ENCODE measurements at places on chromosomes 3 and 15. TPM values are rescaled to one million over a fixed set of nuclear protein-coding genes. Genes with fewer than 3 reads are reported as not detected.

GRCh38 chr15:62676891-62677290 lies 365.7 kb upstream of the TPM1 start:
- DNase-seq = no peak

DNA sequence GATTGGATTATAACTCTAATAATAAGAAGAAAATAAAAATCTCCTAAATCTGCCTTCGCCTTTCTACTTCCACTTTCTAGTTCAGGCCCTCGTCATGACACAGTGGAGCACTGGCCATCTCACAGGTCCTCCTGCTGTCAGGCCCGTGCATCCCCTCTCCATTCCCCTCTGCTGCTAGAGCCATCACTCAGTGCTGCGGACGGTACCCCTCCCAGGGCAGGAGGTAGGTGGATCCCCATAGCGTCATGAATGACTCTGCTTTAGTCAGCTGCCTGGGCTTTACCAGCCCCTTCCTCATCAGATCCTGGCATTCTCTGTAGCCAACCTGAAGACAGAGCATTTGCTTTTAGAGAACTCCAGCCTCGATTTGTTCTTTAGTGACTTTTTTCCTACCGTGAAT lies 12.0 kb upstream of the PPP1R2 start:
- DNase-seq = no peak

DNA sequence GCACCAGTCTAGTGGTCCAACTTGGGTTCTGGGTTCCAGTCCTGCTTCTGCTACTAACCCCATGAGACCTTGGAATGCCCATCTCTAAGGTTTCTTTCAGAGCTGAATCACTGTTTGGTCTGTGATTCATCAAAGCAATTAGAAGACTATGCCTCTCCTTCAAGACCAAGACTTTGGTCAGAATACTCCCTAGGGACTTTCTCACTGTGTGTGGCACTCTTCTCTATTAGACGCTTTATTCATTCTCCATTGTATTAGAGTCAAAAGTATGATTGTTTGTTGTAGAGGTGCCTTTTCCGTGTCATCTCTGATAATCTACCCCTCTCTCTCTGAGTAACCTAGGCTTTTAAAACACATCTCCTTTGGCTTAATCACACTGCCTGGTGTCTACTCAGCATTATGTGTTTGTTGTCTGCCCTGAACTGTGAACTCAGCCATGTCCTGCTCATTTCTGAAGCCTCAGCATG lies 90.5 kb downstream of the LPP start:
- DNase-seq = no peak

- DNase-seq = no peak
Measured at GRCh38 chr15:34815836-34816235, 20.5 kb upstream of the ACTC1 start.

C2CD4A gene
- total RNA-seq = 0.11 TPM

C3orf22 gene
- not detected for total RNA-seq

CSNK1G1 gene
- 40.1 TPM for total RNA-seq

Measured in urinary bladder (tissue), 4 donors.